ENCODE measurements at places on chromosomes 7 and 10.

DNA sequence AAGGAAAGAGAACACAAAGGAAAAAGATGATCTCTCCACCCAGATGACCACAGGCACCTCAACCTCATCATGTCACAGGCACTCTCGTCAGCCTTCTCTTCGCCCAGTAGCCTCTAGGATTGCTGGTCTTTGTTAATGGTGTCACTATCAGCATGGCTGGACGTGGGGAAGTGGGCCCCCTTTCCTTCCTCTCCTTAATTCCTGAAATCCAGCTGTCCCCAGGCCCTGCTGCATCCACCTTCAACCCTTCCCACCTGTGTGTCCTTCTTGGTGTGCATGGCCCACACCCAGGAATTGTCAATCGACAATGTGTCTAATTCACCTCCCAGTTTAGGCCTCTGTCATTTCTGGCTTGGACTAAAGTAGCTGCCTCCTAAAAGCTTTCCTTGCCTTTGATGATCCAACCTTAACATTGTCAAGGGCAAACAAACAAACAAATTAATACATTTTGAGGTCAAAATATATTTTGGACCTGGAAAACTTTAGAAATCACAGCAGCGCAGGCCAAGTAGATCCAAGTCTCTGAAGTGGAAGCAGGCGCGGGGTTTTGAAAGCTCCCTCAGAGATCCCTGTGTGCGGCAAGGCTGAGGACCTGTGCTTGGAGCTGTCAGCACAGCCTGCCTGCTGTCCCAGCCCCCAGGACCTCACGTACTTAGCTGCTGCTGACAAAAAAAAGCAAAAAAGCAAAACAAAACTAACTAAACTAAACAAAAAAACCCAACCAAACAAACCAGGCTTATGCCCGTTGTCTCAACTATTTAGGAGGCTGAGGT is 193.3 kb upstream of the LYZL2 start:
- DNase-seq = no peak

DNA sequence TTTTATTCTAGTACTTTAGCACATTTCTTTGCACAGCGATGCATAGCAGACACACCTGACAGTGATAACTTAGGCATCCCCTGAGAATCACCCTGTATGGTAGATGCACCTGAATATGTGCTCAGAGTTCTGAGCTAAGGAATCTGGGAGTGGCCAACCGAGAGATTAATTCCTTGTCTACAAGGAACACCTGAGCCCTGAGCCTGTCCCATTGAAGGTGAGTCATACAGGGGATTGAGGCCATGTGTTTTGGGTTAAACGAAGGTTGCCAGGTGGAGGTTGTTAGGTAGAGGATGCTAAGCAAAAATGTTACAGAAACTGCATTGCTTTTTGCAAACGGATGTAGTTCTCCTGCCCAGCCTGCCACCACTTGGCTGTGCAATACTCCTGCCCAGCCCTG is 128.9 kb downstream of the AMPH start:
- no peak for DNase-seq

DNA sequence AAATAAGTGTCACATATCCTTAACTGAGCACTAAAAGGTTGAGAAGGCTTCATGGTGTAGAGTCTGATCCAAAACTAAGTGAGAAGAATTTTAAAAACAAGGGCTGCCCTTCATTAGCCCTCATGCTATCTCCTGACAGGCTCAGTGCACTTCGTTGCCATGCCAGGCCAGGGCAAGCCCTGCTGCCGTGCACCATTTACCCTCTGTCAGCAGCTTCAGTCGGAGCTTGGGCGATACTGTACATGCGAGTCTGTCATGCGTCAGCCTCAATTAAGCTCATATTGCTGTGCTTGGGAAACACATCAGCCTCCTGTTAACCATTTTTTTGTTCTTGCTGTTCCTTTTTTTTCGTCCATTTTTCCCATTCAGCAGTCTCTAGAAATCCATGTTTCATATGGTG is 166.6 kb downstream of the VTI1A start:
- DNase-seq = no peak

DNA sequence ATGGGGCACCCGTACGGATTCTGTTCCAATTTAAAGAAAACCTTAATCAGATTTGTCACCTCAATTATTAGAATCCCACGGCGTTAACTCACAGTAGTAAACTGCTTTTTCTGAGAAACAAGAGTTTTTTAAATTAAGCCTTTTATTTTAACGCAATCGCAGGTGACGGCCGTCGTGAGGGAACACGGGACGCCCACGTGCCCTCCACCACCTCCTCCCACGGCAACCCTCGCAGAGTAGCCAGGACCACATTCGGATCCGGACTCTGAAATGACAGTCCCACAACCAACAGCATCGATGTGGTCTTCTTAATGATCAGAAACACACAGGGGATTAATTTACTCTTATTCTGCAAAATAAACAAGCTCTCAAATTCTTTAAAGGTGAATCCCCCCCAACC is 22.0 kb upstream of the GPR146 start:
- no peak for DNase-seq
